ENCODE measurements at places on chromosomes 7 and 10.

- DNase-seq, result no peak
Observed at GRCh38 chr10:83539528-83540308, 599.6 kb upstream of the GHITM start.

DNA sequence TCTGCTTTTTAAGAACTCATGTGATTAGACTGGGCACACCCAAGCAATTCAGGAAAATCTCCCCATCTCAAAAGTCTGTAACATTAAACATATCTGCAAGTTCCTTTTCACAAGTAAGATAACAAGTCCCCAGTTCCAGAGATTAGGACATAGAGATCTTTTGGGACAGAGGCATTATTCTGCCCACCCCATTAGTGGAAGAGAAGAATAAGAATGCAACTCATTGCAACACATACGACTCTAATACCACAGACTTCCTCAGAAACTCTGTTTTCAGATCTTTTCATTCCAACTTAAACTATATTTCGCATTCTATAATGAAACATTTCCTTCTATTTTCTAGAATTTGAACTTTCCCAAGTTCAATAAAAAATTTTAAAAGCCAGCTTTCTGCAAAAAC lies 137.7 kb downstream of the SEMA3C start:
- DNase-seq, result no peak

DNA sequence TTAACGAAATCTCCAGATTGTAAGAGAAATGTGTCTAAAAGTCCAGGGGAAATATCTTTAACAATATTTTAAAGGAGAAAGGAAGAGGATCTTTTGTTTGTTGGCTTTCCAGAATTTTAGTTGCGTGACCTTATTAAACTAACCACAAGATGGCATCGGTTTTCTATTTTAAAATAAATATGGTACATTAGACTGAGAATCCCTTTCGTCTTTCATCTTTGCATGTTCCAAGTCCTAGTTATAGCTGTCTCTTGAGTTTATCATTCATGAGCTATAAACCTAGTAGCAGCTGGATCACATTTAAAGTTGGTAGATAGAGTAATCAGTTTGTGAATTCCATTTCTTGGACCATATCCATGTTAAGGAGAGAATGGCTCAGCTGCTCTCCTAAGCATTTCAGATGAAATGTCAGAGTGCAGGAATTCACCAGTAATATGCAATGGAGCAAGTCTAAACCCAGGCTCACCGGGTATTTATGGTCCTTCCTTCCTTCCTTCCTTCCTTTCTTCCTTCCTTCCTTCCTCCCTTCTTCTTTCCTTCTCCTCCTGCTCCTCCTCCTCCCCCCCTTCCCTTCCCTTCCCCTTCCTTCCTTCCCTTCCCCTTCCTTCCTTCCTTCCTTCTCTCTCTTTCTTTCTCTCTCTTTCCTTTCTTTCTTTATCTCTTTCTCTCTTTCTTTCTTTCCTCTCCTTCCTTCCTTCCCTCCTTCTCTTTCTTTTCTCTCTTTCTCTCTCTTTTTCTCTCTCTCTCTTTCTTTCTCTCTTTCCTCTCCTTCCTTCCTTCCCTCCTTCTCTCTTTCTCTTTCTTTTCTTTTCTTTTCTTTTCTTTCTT lies 57.8 kb upstream of the RAB18 start:
- no peak for DNase-seq

DNA sequence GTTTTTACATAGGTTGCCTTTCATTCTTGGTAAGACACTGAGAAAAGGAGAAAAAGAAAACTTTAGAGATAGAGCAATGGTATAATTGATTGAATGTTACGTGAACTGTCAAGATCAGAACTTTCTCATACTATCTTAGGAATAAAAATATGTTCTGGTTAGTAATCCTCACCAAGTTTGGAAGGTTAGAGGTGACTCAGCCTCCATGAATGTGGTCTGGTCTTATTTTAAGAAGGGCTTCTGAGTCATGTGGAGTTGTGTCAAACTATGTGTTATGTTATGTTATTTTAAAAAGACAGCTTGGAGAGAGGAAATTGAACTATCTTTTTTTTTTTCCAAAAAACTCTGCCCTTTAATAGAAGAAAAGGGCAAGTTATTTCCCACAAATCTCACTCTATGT lies 458.6 kb upstream of the KLF6 start:
- DNase-seq, result no peak

DNA sequence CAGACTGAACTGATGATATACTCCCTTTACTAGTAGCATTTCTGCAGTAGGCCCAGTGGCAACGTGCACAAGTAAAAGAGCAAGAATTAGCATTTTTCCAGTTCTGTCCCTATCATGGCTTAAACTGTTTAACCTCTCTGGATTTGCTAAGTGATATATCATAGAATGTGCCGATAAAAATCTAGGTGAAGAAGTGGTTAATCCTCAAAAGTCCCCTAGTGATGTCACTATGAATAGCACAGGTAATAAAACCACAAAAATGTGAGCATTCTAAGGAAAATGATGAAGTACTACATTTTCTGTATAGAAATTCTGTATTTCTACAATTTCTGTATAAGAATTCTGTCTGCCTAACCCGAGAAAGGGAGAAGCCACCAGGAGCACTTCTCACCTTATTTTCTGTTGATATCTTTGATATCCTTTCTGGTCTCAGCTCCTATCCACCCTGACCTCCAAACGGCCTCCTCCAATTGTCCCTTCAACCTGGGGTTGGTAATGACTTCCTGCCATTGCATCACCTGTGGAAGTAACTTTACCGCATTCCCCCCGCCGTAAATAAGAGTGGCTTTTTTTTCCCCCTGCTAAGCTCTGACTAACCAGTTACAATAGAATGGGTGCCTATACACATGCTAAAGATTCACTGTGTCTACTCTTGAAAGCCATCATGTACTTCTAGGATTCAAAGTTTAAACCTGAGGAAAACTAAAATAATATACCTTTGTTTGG lies 155.9 kb upstream of the ASAH2 start:
- DNase-seq, result no peak

DNA sequence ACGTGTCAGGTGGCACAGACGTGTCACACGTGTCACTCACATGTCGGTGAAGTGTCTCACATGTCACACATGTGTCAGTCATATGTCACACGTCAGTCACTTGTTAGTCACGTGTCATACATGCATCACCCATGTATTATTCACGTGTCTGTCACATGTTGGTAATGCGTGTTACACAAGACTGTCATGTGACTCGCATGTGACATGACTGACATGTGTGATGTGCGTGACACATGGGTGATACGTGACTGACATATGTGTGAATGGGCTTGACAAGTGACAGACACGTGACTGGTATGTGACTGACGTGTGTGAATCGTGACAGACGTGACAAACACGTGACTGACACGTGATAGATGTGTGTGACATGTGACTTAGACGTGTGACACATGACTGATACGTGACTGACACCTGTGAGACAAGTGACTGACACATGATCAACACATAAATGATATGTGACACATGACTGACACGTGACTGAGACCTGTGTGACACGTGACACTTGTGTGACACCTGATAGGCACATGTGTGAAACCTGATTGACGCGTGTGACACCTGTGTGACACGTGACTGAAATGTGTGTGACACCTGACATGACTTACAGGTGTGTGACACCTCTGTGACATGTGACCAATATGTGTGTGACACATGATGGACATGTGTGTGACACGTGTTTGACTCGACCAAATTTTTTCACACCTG lies 56.1 kb downstream of the ZNF92 start:
- no peak for DNase-seq

GRCh38 chr10:15395935-15396334 lies 24.8 kb upstream of the FAM171A1 start:
- no peak for DNase-seq

Data from stimulated activated CD8-positive, alpha-beta memory T cell treated with anti-CD3 and anti-CD28 coated beads, Interleukin-7, amount 100 ng/mL, for 1 hour (primary cell).